ENCODE measurements at places on chromosomes 7 and 10.
A peak's percentile ranks its signal among the peaks of the same experiment; 100 is the strongest.

DNA sequence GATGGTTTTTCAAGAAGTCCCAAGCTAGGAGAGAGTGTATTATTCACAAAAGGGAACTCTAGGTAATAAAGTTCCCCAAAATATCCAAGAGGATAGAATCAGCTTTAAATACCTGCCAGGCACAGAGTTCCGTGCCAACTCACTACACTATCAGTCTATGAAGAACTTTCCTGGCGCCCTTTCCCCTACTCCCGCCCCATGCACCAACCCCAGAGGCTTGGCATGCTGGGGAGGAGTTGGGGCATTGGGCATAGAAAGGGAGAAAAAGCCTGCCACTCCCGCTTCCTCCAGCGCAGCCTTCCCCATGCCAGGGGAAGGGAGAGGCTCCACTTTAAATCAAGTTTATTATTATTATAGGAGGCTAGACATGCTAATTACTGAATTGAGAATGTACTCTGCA lies 54.9 kb downstream of the ZNF800 start:
- no peak for DNase-seq

- no peak for DNase-seq
Observed at GRCh38 chr10:74889662-74889998, 63.2 kb downstream of the KAT6B start.

DNA sequence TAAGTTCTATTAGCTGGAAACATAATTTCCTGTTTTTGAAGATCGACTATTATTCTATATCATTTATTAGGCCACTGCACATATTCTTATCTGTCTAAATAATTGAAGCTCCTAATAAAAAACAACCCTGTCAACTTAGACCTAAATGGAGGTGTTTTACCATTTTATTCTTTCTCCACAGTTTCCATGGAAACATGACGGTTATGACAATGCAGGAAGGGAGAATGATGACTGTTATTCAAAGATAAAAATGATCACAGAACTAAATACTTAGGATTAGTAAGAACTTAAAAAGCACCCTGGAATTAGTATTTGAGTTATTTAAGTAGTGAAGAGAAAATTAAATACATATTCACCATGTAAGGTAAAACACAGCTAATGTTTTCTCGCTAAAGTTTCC lies 119.9 kb upstream of the DKK1 start:
- no peak for DNase-seq

GRCh38 chr7:65951837-65952578 lies 30.0 kb downstream of the GUSB start:
- no peak for DNase-seq

- no peak for DNase-seq
Observed at GRCh38 chr10:70255329-70256299, 22.4 kb upstream of the PPA1 start.

DNA sequence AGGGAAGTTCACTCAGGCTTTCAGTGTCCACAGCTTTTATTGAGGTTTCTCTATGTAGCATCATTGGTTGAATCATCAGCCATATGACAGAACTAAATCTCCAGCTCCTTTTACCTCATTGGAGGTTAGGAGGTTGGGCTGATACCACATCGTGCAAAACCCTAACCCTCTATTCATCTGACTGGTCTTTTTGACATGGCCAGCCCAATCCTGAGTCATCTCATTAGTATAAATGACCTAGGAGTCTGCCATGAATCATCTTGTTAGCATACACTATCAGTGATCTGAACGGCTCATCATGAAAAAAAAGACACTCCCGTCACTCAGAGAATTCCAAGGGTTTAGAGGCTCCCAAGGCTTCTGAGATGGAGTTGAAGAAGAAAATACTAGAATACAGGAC lies 669.8 kb upstream of the POT1 start:
- no peak for DNase-seq

DNA sequence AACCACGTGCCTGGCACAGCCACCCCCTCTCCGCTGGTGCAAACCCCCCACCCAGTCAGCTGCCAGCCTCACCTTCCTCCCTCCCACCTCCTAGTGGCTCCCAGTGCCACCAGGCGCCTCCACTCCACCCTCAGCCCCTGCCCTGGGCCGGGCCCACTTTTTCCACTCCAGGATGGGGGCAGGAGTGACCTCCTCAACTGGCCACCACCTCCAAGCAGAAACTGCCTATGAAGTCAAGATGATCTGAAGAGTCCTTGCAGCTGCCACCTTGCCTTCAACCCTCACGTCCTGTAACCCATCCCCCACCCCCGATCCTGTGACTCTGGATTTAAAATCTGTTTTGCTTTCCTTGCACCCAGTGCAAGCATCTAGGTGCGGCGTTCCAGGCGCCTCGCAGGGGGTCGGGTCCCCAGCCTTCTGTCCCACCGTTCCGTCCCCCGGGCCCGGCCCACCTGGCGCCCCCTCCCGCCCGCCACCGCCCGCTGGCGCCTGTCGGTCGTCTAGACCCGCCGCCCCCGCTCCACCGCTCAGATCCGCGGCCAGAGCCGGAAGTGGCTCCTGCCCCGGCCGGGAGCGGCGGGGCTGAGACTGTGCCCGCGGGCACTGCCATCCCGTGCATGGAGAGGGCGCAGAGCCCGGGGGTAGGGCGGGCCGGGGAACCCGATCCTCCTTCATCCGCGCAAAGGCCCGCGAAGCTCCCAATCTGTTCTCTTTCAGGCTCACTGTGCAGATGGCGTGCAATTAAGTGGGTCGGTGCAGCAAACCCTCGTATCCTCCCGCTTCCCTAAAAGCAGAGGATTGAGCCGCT lies 51.2 kb upstream of the GTF2I start:
- peak; percentile 25 for DNase-seq

GRCh38 chr7:13920053-13920697 lies 69.3 kb downstream of the ETV1 start:
- DNase-seq = no peak

DNA sequence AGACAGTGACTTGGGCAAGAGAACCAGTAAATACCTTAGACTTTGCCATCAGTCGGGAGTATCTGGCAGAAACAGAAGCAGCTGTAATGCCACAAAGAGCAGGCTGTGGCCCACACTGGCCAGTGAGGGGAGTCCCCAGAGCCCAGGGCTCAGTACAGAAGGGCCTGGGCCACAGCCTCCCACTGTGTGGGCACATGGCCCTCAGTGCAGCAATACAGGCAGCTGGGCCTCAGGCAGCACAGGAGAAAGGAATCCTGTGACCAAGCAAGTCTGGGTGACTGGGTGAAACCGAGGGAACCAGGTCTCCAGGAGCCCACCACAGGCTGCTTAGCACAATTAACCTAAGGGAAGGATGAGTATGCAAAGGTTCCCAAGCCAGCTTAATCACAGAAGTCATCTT lies 14.0 kb downstream of the WDR91 start:
- no peak for DNase-seq

DNA sequence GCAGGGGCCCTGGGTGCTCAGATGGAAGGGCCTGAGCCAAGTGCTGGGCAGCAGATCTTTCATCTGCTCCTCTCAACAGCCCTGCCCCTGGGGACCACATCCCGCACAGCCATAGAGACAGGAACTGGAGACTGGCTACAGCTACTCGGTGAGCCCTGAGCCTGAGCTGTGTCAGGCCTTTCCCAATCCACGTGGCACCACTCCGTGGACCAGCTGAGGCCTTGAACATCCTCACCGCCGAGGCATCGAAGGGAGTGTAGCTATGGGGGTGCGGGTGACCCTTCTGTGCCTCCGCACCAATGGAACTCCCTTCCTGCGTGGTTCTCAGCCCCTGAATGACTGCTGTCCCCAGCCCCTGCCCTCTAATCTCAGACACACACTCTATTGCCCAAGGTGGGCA lies 362.7 kb upstream of the SHH start:
- DNase-seq = no peak

GRCh38 chr10:28624351-28624750 lies 53.0 kb upstream of the BAMBI start:
- peak; percentile 7 for DNase-seq

- DNase-seq = no peak
Observed at GRCh38 chr10:58435297-58435985, 50.2 kb downstream of the TFAM start.

DNA sequence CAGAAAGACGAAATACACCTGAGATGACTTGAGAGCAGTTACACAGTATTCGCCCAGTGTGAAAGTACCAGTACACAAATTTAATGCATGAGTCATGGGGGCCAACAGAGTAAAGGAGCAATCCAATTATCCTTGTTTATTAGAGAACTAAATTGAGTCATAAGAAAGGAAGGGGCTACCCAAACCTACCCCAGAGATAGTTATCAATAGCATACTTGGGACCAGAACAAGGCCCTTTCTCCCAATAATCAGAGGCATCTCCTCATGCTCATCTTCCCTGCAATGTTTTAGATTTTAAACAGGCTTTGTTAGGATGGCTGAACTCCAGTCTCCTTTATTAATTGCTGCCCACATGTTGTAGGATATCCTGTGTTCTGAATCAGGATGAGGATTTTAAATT lies 239.7 kb upstream of the LRGUK start:
- no peak for DNase-seq

DNA sequence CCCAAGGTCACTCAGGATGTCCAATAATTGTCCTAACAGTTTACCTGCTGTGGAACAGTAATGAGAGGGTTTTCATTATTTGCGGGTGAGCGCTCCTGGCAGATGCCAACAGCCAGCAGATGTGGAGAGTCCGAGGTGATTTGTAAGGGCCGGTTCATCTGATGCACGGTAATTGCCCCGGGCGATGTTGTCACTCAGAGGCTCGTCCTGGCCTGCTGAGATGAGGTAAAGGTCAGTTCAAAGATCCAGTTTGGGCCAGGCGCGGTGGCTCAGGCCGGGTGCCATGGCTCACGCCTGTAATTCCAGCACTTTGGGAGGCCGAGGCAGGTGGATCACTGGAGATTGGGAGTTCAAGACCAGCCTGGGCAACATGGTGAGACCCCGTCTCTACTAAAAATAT lies 16.9 kb downstream of the LHPP start:
- DNase-seq = no peak

GRCh38 chr7:86747698-86748097 lies 104.0 kb downstream of the GRM3 start:
- DNase-seq = no peak

DNA sequence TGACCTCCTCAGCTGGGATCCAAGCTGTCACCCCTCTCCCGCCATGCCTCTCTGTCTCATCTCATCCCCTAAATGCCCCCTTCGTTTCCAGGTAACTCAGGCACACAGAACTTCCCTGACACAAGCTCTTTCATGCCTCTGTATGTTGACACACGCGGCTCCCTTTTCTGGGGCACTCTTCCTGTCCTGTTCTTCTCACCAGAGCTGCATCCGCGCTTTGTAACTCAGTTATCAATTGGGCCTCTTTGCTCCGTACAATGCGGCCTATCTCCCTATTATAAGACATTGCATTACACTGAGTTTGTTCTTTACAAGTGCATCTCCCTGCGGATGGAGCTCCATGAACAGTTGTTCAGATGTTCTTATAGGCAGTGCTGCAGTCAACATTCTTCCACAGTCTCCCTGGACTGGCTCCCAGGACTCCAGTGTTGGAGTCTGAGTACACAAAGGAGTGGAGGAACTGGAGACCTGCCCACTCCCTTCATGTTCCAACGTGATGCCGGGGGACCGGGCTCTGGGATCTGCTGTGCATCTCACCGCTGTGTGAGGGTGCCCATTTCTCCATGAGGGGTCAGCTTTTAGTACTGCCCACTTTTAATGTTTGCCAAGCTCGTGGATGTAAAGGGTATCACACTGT lies 56.9 kb upstream of the TNS3 start:
- no peak for DNase-seq

DNA sequence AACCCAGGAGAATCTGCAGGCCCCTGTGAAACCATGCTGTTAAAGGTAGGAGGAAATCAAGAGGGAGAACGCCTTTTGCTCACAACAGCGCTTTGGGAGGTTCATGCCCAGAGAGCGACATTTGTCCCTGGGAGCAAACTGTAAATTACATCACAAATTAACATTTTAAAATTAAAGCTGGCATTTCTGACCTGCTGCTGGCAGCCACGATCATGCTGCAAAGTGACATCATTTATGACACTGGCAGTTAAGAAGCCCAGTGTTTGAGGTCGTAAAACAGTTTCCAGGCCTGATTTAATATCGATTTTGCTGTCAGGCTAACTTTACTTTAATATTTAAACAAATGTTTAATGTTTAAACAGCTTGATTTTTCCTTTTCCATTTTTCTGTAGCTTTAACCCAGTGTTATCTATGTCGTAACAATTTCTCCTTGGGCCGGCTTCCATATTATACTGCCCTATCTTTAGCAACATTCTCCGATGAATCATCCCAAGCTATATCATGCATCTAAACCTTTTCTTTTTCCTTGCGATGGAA lies 86.5 kb upstream of the NPVF start:
- no peak for DNase-seq

DNA sequence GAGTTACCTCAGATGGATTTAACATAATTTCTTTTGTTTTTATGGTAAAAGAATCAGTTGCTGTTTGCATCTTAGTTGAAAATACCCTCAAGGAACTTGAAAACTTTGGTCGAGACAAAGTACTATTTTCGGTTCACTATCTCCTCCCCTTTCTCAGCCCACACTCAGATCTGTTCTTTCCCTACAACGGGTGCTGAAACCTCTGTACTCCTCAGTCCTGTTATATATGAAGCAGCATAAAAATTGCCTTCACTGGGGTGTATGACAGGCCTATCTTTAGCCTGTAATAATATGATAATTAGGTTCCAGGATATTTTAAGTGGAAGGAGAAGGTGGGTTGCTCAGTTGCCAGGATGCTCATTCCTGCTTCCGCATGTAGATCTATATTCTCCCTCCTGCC lies 105.2 kb upstream of the NOBOX start:
- DNase-seq = no peak

DNA sequence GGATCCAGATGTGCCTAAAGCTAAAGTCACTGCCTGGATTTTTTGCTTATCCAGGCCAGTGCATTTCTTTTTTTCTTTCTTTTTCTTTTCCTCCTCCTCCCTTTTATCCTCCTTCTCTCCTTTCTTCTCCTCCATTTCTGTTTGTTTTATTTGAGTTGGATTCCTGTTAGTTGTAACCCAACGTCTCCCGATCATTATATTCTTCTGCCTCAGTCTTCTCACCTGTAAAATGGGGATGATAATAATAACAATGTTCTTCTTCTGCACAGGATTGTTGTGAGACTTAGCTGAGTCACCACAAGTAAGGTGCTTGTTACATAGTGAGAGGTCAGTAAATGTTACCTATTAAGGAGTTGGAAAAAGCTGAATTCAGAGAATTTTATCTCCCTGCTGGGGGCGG lies 13.7 kb upstream of the FFAR4 start:
- no peak for DNase-seq

DNA sequence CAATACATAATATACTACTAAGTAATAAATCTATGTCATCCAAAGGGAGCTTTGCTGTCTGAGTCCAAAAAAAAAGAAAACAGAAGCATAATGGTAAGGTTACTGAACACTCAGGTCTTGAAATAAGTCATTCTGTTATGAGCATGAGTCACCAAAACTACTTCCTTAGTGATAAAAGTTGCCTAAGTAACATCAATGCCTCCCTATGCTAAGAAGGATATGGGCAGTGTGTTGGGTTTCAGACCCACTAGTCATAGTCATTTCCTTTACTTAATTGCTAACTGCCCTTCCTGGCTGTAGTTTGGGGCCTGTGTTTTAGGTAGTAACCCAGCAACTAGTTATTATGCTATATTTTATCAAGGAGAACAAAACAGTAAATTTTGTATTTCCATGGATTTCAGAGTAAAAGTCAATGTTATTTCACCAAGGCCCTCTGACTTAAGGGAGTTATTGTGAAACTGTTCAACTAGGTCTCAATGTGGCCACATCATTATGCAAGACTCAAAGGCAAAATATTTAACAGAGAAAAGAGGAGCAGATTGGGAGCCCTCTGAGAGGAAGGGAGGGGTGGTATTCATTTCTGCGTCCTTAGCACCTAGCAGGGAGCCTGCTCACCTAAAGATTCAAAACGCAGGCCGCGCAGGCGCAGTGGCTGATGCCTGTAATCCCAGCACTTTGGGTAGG lies 11.7 kb upstream of the VIM start:
- DNase-seq = peak; percentile 94
